ENCODE measurements at places on chromosomes 12 and 14.

- DNase-seq, result peak; percentile 90
Observed at GRCh38 chr14:22986508-22987054, 4.2 kb upstream of the AJUBA start.

DNA sequence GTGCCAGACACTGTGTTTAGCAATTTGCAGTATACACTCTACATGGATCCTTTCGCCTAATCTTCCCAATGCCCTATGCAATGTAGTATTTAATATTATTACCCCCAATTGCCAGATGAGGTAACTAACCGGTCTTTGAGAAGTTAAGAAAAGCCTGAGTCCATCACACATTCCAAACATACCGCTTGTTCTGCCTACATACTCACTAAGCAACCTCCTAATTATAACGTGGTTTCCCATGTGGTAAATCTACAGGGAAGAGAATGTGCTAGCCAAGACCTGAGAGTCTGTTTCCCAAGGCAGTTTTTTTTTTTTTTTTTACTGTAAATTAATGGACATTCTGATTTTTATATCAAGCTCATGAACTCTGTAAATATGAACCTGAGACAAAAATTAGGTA lies 37.2 kb downstream of the ATP2B1 start:
- no peak for DNase-seq

GRCh38 chr12:116714175-116714574 lies 23.7 kb downstream of the SPRING1 start:
- no peak for DNase-seq

- no peak for DNase-seq
Observed at GRCh38 chr12:14059548-14059947, 78.1 kb upstream of the GRIN2B start.

DNA sequence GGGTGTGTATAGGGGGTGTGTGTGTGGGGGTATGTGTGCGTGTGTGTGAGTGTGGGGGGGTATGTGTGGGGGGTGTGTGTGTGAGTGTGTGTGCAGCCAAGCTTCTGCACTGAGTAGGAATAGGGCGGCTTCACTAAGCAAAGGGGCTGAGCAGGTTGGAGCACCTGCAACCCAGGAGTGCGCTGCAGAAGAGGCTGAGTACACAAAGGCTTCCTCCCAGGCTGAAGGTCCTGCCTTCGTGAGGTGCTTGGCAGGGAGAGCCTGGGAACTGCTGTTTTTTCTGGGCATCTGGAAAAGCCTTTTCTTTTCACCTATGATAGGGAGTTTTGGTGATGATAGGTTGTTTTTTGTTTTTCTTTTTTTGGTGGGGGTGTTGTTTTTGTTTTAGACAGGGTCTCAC lies 6.0 kb upstream of the NUDT14 start:
- DNase-seq, result no peak

GRCh38 chr14:66395300-66395699 lies 90.9 kb upstream of the CCDC196 start:
- DNase-seq, result no peak

DNA sequence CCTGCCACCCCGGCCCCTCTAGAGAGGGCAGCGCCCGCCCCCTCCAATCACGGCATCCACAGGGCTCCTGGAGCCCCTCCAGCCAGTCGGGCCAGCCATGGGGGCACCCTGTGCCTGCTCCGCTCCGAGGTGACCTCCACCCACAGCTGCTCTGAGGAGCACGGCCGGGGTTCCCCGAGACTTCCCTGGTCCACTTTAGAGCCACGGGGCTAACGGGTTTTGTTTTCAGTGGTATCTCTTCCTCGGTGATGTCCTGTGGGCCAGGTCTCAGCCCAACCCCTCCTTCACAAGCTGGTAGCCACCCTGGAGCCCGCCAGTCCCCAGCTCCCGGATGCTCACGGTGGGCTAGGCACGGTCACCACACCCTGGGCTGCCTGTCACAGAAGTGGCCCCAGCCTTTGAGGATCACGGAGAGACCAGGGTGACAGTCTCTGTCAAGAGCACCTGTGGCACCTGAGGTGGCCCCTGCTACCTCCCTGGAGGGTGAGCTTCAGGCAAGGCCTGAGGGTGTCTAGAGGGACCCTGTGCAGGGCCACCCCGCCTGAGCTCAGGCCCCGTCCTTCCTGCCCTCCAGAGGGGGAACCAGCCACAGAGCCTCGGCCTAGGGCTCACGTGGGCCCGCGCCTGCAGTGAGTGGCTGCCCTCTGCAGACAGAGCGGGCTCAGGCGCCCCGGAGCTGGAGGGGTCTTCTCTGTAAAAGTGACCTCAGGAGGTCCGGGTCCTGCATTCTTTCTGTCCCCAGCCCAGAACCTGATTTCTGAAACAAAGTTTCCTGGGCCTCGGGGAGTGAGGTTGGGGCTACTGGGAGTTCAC lies 146.0 kb upstream of the C14orf180 start:
- DNase-seq, result no peak

DNA sequence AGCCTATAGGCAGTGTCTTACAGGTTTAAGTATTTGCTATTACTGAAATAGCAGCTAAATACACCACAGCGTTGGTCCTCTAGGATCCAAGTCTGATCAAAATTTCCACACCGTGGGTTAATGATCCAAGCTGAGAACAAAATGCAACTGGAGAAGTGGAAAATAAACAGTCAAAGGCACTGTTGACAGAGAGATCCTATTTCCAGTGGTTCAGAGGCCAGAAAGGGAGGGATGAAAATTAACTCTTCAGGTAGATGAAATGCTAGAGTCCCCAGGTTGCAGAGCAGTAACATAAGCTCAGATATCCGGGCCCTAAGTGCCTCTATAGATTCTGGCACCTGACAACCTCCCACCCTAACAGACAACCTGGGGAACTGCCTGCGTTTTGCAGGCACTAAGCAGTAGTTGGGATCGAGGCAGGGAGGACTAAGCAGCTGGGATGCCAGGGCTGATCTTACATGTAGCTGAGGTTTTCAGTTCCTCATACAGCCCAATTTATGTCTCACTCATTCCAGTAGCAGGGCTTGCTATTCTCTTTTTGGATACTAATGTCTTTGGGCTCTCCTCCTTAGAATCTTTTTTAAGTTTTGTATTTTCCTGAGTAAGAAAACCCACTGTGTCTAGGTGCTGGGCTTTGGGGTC lies 42.7 kb upstream of the CRACR2A start:
- DNase-seq, result no peak

DNA sequence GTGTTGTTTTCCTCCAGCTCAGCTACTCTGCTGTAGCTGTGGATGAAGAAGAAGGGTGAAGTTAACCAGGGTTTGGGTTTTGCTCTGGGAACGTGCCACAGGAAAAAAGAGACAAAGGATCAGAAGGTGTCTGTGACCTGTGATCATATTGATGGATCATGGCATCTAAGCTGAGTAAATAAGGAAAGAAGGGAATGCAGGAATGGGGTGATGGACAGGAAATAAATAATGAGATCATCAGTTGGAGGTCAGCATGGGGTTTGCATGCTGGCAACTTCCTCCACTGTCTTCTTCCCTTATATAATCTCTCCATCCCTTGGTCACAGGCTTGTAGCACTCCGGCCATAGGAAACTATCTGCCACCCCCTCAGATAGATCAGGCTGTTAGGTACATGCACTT lies 430.3 kb upstream of the PDE3A start:
- no peak for DNase-seq

GRCh38 chr12:77494296-77494695 lies 336.4 kb upstream of the NAV3 start:
- DNase-seq, result no peak

GRCh38 chr14:30054201-30054600 lies 126.6 kb upstream of the PRKD1 start:
- DNase-seq, result no peak

- no peak for DNase-seq
Observed at GRCh38 chr14:41642367-41642766, 35.7 kb downstream of the LRFN5 start.

- no peak for DNase-seq
Observed at GRCh38 chr12:56230432-56231183, 757 bp downstream of the SLC39A5 start.

DNA sequence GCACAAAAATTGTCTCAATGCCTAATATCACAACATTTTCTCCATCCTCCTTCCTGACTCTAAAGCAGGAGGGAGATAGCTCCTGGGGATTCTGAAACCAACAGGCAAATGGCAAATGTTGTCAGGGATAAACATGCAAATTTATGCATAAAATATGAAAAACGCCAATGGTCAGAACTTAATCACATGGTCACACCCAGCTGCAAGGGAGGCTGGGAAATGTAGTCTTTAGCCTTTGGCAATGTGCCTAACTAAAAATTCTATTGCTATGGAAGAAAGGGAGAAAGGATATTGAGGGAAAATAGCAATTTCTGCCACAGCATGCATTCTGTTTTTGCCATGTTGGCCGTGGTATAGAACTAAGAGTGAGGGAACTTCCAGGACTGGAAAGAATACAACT lies 11.7 kb upstream of the OASL start:
- DNase-seq, result no peak

GRCh38 chr14:69002069-69002468 lies 23.0 kb upstream of the ACTN1 start:
- DNase-seq, result no peak

GRCh38 chr14:90288651-90289355 lies 32.5 kb downstream of the PSMC1 start:
- DNase-seq, result no peak

GRCh38 chr12:11868027-11868426 lies 202.7 kb upstream of the BCL2L14 start:
- no peak for DNase-seq

DNA sequence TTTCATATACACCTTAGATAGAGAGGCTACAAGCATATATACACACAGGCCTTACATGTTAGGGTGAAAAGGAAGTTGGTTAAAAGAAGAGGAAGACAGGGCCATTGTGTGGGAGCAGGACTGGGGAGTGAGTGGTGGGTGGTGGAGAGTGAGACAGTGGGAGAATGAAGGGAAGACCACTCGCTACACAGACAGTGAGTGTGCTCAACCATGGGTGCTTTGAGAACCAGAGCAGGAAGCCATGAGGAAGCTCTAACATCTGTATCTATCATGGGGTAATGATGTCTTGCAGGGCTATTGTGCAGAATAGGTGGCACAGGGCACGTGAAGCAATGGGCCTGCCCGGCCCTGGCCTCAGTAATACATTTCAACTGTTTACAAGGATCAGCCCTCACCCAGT lies 11.4 kb upstream of the KRT74 start:
- no peak for DNase-seq

DNA sequence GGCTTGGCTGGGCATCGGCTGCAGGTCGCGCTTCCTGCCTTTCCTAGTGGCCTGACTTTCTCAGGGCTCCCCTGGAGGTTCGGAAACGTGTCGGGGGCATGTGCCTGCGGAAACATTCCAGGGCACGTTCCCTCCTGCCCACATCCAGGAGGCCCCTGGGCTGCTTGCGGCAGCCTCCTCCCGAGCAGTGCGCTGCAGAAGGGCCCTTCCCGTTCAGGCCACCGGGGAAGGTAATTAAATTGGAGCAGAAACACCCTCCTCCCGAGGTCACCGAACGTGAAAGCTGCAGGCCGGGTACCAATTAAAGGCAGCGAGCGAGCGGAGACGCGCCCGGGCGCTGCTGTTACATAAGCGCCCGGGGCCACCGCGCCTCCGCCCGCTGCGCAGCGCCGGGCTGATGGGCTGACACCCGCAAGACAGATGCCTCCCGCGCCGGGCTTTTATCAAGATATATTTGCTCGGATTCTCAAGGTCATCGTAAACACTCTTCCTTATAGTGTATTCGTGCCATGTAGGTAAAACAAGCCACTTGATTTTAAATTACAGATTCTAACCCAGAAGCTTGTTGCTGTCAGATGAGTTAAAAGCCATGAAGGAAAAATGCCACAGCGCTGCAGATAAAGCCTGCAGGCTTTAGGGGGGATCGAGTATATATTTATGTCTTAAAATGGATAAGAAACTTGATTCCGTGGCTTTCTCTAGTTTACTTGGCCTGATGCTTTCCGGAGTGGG lies 31.4 kb downstream of the SSPN start:
- DNase-seq, result peak; percentile 12

GRCh38 chr12:63900922-63901793 lies 56.7 kb downstream of the SRGAP1 start:
- DNase-seq, result no peak

- DNase-seq, result no peak
Observed at GRCh38 chr14:105937253-105938054, 411.1 kb downstream of the TMEM121 start.

DNA sequence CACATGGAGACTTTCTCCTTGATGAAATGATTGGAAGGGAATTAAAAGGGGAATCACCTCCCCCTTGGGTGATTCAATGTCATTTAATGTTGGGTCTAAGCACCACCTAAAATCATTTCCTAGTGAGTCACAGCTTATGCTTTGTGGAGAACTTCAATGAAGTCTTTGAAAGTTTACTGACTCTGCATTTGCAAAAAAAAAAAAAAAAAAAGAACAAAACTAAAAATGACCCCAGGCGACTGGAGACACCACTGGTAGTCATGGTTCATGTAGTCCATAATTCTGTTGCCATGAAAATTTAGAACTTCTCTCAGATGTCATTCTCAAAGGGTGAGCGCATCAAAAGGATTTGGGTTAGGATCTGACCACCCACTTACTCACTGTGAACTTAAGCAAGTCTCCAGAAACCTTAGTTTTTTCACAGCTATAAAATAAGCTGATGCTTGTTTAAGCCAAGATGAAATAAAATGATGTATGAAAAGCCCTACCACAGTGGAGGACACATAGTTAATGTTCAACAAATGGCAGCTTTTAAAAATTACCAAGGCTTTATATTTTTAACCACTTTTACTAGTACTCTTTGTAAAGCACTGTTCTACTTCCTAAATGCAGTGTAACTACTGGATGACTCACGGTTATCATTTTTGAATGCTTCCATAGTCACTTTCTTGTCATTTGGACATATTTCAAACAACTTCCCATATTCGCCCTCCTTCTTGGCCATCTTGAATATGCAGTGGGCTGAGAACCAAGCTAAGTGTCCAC lies 18.1 kb upstream of the KSR2 start:
- DNase-seq, result no peak

DNA sequence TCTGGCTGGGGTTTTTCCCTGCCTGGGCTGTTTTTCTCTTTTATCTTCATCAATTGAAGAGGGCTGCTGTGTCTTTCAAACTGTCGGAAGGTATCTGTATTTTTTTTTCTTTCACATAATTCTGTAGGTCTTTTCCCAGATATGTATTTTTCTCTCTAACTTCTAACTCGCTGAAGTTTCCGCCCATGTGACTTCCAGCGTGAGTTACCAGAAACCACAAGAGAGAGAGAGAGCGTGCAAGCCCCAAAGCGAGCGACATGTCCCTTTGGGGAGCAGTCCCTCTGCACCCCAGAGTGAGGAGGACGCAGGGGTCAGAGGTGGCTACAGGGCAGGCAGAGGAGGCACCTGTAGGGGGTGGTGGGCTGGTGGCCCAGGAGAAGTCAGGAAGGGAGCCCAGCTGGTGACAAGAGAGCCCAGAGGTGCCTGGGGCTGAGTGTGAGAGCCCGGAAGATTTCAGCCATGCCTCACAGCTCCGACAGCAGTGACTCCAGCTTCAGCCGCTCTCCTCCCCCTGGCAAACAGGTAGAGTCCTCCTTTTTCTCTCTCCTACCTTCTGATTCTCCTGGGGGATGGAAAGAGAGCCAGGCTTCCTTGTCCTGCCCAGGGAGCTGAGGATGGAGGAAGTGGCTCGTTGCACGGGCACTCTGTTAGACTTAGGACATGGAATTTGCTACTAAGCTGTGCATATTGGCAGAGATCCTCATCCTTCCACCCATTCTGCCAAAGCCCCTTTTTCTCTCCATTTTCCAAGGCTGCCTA lies at the start of gene BATF:
Gene BATF (plus strand): TSS at position 246 of the 759 bp plus-strand sequence. CDS start 214 bp downstream, at position 460.
- DNase-seq, result peak; percentile 73

GRCh38 chr12:80226576-80226975 lies 127.2 kb downstream of the OTOGL start:
- no peak for DNase-seq
